AG04450 (cell line): ENCODE measurements at places on chromosomes 12 and 14. TPM values are rescaled to one million over a fixed set of nuclear protein-coding genes. Genes with fewer than 3 reads are reported as not detected.

DNA sequence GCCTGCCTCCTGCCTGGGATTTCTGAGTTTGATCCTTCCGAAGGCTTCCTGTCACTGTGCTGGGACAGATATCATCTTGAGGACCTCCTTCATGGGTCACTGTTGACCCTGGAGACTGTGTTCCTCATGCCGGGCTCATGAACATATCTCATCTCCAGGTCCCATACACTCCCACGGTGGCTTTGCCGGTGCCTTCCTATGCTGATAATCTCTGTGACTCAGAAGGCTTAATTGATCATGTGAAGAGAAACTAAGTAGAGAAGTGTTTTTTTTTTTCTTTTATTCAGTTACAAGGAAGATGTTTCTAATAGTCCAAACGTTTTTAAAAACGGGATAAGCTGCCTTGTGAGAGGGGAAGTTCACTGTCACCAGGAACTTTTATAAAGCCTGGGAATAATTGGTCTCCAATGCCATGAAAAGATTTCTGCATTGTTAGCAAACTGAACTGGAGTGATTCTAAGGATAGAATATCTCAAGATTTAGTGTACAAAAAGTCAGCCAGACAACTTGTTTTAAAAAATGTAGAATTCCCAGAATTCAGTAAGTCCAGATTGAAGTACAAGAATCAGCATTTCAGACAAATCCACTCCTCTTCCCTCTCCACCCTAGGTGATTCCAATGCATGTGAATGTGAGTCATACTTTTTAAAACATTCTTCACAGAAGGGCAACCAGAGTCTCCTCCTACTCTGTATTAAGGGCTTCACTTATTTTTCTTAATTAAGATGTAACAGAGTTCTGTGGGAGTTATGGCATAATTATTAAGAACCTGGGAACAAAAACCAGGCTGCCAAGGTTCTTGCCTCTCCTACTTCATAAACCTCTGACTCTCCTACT lies 139.8 kb upstream of the LGR5 start:
- no peak for DNase-seq

The RFX4 gene
- polyA plus RNA-seq, result not detected in 2 replicates

DNA sequence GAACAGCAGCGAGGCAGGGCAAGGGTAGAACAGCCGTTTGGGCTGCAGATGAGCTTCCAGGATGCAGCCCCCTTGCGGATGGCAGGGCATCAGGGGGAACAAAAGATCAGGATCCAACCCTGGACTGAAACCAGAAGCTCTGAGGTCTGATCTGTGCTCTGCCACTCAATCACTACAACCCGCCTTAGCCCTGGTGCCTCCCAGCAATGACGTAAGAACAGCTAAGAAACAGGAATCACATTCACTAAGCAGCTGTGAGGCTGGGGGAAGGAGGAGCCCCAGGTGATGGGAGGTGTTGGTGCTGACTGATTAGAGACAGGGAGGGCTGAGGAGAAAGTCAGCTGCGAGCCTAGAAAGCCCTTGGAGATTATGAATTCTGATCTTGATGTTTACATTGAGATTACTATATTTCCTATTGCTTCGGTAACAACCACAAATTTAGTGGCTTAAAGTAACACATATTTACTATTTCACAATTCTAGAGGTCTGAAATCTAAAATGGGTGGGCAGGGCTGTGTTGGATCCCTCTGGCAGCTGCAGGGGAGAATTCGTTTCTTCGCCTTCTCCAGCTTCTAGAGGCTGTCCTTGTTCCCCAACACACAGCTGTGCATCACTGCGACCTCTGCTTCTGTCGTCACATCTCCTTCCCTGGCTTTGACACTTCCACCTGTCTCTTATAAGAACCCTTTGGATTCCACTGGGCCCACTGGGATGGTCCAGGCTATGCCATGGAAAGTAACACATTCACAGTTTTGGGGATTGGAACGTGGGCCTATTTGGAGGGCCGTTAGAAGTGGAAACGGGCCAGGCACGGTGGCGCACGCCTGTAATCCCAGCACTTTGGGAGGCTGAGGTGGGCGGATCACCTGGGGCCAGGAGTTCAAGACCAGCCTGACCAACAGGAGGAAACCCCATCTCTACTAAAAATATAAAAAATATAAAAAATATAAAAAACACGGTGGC lies 6.1 kb upstream of the CD9 start:
- DNase-seq, result no peak

- DNase-seq, result no peak
These were observed 27.0 kb downstream of the PDE6H start for GRCh38 chr12:14999695-15000365.

- DNase-seq, result no peak
These were observed 180.2 kb downstream of the TSPAN9 start for GRCh38 chr12:3257411-3257810.

The FKBP4 gene
- polyA plus RNA-seq, result 30.0 and 34.1 TPM in 2 replicates

The SYNDIG1L gene
- polyA plus RNA-seq, result not detected in 2 replicates

GRCh38 chr14:97626088-97626487 lies 828.9 kb downstream of the VRK1 start:
- no peak for DNase-seq

DNA sequence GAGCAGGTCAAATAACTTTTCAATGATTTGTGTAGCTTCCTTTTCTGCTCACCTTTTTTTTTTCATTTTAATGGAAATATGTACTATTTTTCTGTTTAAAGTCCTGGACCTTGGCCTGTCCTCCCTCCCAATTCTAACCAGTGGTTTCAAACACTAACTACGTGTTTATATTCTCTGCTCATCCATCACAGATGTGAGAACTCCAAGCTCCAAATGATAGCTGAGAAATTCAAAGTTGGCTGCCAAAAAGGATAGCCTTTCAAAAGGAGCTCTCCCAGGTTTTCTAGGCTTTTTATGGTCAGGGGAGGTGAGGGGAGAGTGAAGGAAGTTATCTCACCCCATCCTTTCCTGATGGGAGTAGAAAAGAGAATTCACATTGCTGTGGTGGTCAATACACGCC lies 486.0 kb upstream of the TBX3 start:
- DNase-seq, result no peak

GRCh38 chr12:39620659-39621658 lies 1.4 kb upstream of the ABCD2 start:
- no peak for DNase-seq
